Right cardiac atrium (tissue), 5 donors: ENCODE measurements at places on chromosomes 4 and X. TPM values are rescaled to one million over a fixed set of nuclear protein-coding genes. Genes with fewer than 3 reads are reported as not detected.

DNA sequence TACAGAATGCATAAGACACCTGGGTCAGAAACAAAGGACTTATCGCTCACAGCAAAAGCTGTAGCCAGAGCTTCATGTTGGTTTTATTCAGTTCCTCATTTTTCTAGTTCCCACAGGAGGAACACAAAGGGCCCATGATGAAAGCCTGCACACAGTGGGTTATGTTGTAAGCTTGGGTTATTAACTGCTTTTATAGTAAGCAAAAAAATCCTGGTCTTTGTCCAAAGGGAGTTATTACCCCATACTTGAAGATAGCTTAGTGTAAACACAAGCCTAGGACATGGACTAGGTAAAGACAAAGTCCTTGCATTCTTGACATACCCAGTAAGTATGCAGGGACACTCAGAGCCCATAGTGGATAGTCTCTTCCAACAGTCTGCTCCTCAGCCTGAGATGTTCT is 11.7 kb downstream of the BBS12 start:
- DNase-seq: no peak

GRCh38 chrX:9189286-9189685 is 155.4 kb upstream of the FAM9B start:
- DNase-seq: no peak

DNA sequence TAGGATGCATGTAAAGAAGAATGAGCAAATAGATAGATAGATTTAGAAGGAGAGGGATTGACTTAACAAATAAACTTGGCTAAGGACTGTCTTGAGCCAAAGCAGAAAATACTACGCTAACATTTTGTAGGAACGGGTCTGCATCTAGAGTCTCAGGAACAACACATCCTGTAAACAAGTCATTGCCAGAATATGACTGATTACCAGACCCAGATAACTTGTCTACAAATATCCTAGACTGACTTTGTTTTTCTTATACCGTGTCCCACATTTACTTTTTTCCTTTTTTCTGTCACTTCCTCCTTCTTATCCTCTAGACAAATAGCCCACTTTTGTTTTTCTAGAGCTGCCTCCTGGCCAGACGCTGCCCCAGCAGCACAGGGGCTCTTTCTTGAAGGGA is 393.6 kb downstream of the PDGFC start:
- DNase-seq: no peak

- no peak for DNase-seq
Measured at GRCh38 chrX:154027986-154028385, 8.3 kb upstream of the IRAK1 start.

The SLC6A14 gene
- total RNA-seq: not detected
